Activated CD4-positive, alpha-beta T cell treated with anti-CD3 and anti-CD28 coated beads, Interleukin-2, amount 50 U/mL, for 24 hours (primary cell): ENCODE measurements at places on chromosomes 7 and 10.
A peak's percentile ranks its signal among the peaks of the same experiment; 100 is the strongest.

- DNase-seq, result no peak
Observed at GRCh38 chr7:79982141-79982770, 152.4 kb upstream of the GNAI1 start.

DNA sequence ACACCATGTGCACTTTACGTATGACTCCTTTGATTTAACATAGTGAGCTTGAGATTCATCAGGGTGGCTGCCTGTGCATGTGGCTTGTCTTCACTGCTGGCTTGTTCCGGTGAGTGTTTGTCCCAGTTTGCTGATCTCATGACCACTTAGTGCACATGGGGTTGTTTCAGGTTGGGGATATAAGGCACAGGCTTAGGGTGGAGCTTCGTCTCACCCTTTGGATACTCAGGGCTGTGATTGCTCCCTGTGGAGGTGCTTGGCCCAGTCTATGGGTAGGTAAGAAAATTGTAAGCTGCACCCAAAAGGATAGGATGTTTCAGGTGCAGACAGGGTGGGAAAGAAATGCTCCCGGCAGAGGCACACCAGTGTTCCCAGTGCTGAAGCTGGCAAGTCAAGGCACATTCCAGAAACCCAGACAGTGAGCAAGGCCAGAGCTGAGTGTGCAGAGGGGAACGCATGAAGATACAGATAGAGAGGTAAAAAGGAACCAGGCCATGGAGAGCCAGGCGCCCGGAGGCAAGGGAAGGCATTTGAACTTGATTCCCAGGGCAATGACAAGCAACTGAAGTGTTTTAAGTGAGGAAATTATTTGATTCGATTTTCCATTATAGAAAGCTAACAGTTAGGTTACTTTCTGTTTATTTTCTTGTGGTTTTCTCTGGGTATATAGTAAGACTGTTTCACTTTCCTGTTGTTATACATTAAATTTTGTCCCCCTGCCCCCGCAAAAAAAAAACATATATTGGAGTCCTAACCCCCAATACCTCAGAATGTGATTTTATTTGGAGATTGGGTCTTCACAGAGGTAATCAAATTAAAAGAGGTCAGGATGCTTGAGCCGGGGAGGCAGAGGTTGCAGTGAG lies 289.8 kb upstream of the KLF6 start:
- no peak for DNase-seq

GRCh38 chr10:73810735-73811465 lies 498 bp downstream of the NDST2 start:
- peak; percentile 25 for DNase-seq

DNA sequence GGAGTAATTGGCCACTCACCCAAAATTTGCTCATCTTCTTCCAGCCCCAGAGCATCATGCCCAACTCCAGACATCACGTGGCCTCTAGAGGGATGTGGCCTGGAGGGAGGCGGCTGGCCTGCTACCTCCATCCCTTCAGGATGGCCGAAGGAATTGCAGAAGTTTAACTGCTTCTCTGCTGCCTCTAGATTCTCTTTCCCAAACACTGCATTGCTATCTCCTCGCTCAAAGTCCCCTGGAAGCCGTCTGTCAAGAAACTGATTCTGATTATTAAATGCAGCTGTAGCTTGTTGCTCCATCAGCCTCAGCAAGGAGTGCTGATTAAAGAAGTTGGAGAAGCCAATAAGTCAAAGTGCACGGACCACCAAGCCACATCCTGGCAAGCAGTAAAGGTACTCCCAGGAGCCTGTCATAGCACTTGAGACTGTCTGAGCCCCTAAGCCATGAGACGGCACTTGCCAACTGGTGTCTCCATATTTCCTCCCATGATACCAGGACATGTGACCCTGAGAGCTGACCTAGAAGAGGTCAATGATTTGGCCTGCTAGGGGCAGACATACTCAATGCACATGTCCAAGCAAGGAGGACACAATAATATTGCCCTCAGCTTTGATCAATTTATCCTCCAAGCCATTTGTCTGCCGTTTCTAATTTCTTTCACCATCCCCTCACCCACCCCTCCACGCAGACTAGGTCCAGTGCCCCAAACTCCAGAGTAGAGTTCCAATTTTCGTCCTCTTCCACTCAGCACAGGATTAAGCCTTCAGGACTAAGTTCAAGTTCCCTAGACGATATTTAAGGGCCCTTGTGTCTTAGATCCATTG lies 84.2 kb downstream of the TBXAS1 start:
- no peak for DNase-seq

DNA sequence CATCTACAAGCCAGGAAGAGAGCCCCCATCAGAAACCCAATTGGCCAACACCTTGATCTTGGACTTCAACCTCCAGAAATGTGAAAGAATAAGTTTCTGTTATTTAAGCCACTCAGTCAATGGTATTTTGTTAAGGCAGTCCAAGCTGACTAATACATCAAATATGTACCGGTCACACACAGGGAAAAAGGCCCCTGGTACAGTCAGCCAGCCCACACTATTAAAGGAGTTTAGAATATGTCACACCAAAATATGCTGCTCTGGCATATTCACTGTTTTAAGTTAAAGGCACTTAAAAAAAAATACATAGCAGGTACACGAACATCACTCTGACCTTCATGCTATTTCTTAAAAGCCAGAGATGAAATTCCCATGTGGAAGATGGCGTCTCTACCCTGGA lies 15.2 kb upstream of the CDCA7L start:
- no peak for DNase-seq

- DNase-seq, result no peak
Observed at GRCh38 chr10:52004342-52004949, 305.1 kb upstream of the CSTF2T start.

DNA sequence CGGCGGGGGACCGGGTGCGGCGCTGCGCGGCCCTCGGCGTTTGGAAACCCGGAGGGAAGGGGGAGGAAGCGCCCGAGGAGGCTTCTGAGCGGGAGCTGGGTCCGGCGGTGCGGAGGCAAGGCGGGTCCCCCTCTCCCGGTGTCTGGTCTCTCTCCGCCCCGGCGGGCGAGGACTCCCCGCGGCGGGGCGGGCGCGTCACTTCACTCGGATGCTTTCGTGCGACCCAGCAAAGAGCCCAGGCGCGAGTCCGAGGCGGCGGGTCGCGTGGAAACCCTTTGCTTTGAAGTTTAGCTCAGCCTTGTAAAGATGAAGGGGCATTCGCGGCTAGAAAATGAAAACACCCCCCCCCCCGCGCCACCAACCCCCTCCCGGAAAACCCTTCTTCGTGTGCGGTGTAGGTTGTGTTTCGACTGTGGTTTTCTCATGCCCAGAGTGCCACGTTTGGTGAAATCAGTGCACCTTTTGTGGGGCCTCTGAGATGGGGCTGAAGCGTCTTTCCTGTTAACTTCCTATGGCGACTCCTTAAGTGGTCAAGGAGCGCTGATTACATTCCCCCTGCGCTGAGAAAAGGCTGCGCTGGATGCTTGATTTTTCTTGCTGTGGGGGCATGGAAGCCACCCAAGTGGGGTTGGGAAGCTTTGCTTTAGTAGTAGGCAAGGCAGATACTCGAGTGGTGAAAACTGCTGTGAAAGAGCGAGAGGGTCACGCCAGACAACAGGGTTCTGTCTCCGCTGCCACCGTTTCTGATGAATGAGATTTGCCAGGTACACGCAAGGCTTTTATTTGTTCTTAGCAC lies 876 bp downstream of the GNAI1 start:
- DNase-seq, result no peak
